ENCODE measurements at places on chromosomes 16 and 17. TPM values are rescaled to one million over a fixed set of nuclear protein-coding genes. Genes with fewer than 3 reads are reported as not detected.

SEPTIN12 gene
- not detected for total RNA-seq

TMEM238L gene
- not detected for total RNA-seq

QRICH2 gene
- 5.6 TPM for total RNA-seq

SMIM22 gene
- total RNA-seq: not detected

ACSM5 gene
- 5.6 TPM for total RNA-seq

PRSS21 gene
- total RNA-seq: 0.89 TPM

FHOD1 gene
- 18.2 TPM for total RNA-seq

DBF4B gene
- 3.2 TPM for total RNA-seq

KCNG4 gene
- not detected for total RNA-seq

KRT23 gene
- not detected for total RNA-seq

SNN gene
- 46.0 TPM for total RNA-seq

RPL38 gene
- total RNA-seq: 1,518 TPM

NOG gene
- 1.1 TPM for total RNA-seq

CDRT4 gene
- 1.3 TPM for total RNA-seq

KRT12 gene
- not detected for total RNA-seq

SLFN14 gene
- total RNA-seq: under 0.01 TPM

CD2BP2 gene
- 34.1 TPM for total RNA-seq

CFAP119 gene
- 0.90 TPM for total RNA-seq

NFE2L1 gene
- 109 TPM for total RNA-seq

NOL3 gene
- 5.8 TPM for total RNA-seq

KRTAP29-1 gene
- total RNA-seq: not detected

COL1A1 gene
- under 0.01 TPM for total RNA-seq

PYY gene
- not detected for total RNA-seq

RNF222 gene
- not detected for total RNA-seq

SCN4A gene
- 0.13 TPM for total RNA-seq

TMEM204 gene
- 158 TPM for total RNA-seq

RNF227 gene
- 0.51 TPM for total RNA-seq

CFAP97D1 gene
- under 0.01 TPM for total RNA-seq

RAMP2 gene
- total RNA-seq: 25.9 TPM

TLCD3B gene
- total RNA-seq: not detected

SNF8 gene
- 86.0 TPM for total RNA-seq

TP53TG3C gene
- total RNA-seq: not detected

LITAFD gene
- total RNA-seq: not detected

OR4D2 gene
- not detected for total RNA-seq

EXOC3L1 gene
- total RNA-seq: 57.7 TPM

CSH1 gene
- not detected for total RNA-seq

FOXN1 gene
- not detected for total RNA-seq

GJC1 gene
- 6.7 TPM for total RNA-seq

KRTAP1-5 gene
- not detected for total RNA-seq

DPEP2 gene
- 25.5 TPM for total RNA-seq

KRTAP2-1 gene
- not detected for total RNA-seq

GCSH gene
- 18.0 TPM for total RNA-seq

PRKAR1A gene
- 272 TPM for total RNA-seq

All from dermis microvascular lymphatic vessel endothelial cell (primary cell).